HT1080 (cell line): ENCODE measurements at places on chromosomes 1 and 21. TPM values are rescaled to one million over a fixed set of nuclear protein-coding genes. Genes with fewer than 3 reads are reported as not detected.
A peak's percentile ranks its signal among the peaks of the same experiment; 100 is the strongest.

Gene OR14A2
- total RNA-seq: not detected in 2 replicates

Gene TFF2
- not detected in 2 replicates for total RNA-seq

DNA sequence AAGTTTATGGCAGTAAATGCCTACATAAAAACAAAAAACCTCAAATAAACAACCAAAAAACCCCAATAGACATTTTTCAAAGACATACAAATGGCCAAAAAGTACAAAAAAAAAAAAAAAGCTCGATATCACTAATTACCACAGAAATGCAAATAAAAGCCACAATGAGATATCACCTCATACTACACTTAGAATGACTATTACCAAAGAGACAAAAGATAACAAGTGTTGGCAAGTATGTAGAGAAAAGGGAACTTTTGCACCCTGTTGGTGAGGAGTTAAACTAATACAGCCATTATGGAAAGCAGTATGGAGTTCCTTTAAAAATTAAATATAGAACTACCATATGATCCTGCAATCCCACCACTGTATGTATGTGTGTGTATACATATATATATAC, 21.1 kb downstream of the SLC25A24 start:
- DNase-seq: no peak

DNA sequence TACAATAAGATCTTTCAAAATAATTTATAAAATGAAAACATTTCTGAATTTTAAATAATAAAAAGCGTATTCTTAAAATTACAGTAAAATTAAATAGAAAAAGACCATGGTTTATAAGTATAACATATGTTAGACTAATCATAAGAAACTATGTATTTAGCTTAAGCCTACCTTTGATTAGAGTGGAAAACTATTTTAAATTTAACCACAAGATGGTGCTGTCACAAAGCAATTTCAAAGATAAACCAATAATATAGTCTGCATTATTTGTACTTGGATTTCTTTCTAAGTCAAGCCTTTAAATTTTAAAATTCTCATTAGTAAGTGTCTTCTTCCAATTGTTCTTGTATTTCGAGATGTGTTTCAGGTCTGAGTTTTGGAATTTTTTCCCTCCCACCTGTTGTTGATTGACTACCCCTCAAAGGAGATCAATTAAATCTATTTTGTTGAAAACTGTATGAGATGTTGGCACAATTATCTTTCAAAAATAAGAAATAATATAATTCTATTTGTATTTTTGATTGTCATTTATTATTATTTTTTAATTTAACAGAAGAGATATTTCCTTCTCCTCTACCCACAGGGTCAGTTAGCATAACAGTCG, 459.8 kb downstream of the KCNT2 start:
- DNase-seq: peak; percentile 21
